ENCODE measurements at places on chromosomes 16 and 17.
A peak's percentile ranks its signal among the peaks of the same experiment; 100 is the strongest.

DNA sequence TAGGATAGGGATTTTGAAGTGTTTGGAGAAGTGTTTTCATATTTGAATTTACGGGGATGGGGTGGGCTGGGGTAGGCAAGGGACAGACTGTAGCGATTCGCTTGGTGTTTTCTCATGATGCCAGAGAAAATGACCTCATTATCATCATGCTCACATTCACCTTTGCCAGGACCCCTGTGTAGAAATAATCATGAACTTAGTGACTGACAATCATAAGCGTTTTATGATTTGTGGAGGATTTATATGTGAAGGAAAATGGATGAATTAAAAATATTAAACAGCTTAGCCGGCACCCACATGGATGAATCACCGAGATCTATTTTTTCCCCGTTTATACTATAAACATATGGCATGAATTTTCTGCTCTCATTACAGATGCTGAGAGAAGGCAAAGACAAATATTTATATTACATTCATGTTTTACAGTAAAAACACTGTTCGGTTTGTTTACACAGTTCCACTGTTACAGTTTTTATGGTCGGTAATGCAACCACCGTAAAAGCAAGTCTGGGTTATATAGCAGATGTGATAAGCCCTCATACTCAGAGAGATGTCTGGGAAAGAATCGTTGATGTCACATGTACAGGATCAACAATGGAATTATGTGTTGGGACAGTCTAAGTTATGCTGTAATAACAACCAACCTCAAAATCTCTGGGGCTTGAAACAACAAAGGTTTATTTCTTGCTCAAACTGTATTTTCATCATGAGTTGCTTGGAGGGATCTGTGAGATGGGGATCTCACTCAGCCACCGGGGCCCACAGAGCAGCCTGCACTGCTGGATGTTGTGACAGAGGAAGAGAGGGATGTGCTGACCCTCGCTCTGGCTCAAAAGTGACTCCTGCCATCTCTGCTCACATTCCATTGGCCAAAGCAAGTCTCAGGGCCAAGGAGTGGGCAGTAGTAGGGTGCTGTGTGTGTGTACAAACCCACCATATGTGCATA, 85.1 kb downstream of the WWOX start:
- DNase-seq, result peak; percentile 36

GRCh38 chr16:72856797-72857196, 191.1 kb downstream of the ZFHX3 start:
- no peak for DNase-seq

- no peak for DNase-seq
Measured at GRCh38 chr17:661509-661908, 53.1 kb downstream of the VPS53 start.

DNA sequence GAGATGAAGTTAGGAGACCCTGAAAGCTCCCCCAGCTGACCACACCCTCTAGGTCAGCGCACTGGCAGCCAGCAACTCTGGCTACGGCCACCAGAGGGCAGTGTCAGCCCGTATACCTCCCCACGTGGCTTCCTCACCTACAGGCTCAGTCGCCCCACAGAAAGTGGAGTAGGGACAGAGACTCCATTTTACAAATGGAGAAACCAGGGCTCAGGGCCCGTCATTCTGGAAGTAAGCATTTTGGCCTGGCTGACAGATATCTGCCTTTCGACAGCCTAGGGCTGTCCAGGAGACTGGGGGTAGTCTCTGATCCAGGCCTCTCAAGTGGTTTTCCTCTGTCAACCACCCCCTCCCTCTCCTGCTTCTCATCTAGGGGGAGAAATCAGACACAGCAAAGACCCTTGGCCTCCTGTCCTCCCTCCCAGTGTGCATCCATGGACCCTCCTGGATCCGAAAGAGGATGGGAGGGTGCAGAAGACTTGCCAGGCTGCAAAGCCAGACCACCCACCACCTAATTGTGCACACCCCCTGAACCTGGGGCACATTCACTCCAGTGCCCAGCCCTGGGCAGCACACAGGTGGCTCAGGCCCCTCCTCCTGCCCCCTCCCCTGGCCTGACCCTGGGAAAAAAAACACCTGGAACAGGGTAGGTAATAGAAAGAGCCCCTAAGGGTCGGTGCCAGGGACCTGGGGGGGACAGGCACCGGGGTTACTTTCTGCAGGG, 3.8 kb upstream of the HAP1 start:
- DNase-seq, result peak; percentile 89

DNA sequence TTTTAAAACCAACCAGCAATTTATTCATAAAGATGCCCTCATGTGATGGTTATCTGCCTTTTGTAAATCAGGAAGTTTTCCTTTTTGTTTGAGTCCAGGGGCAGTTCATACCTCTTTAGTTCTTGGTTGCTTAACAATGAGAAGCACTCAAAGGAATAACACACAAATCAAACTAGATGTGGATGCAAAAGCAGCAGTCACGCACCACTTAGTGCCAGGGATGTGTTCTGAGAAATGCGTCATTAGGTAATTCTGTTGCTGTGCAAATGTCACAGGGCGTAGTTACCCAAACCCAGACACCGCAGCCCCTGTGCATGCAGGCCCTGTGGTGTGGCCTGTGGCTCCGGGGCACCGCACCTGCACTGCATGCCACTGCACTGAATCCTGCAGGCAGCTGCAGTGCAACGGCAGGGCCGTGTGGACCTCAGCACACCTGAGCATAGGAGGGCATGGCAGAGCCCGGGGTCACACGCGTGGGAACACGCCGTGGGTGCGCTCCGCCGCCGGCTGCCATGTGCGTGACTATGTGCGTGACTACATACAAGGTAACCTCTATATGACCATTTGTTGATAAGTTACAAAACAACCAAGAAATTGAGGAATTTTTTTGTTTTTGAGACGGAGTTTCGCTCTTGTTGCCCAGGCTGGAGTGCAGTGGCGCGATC, 39.6 kb downstream of the PKD1 start:
- DNase-seq, result no peak

DNA sequence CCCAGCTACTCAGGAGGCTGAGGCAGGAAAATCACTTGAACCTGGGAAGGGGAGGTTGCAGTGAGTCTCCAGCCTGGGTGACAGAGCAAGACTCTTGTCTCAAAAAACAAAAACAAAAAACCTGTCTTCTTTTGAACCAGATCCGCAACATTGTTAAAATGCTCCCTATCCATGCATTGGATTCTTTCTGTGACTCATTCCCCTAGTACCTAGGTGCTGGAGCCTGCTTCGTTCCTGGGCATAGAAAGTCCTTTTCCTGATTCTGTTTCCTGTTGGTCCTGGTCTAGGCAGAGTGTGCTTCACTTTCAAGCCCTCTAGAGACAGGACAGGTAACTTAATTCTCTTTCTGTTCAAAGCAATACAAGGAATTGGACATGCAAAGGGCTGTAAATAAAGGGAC, 5.2 kb downstream of the EPN2 start:
- no peak for DNase-seq

- DNase-seq, result no peak
Measured at GRCh38 chr16:68744744-68745280, 7.7 kb downstream of the CDH1 start.

DNA sequence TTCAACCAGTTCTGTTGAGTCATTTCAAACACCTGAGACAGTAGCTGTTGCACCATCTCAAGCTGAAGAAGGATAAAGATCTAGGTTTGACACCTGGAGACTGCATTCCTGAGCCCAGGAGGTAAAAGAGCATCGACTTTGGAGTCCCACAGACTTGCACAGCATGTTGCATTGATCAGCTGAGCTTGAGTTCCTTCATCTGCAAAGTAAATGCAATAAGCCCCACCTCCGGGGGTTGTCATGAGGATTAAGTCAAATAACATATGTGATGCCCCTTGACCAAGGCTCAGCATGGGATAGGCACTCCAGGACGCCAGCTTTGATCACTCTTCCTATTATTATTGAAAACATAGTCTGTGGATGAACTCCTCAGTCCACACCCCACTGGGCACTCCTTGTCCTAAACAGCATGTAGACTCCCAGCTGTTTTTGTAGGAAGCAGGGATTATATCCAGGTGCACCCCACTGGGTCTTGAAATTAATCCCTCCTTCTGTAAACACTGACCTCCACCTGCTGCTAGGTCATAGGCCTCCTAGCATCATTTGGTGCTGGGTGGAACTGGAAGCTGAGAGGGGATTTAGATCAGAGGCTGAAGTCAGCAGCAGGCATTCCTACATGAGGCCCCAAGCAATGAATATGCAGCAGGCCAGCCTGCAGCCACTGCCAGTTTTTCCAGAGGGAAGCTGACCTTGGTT, 259.0 kb downstream of the HS3ST4 start:
- no peak for DNase-seq

DNA sequence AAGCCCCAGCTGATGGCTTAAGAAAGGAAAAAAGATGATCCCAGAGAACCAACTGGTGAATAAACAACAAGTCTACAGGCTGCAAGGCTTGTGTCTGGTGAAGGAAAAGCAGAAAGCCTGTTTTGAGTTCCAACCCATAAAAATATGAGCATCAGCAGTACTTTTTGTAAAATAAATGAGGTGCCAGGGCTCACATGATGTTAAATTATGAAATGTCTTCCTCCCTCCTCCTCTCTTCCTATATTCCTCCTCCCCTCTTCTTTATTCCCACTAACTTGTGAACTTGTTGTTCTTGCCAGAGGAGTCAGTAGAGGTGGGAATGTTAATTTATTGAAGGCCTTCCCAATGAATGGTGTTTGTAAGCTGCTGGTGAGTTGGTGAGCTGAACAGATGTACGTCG, 212.2 kb upstream of the CDH11 start:
- no peak for DNase-seq

DNA sequence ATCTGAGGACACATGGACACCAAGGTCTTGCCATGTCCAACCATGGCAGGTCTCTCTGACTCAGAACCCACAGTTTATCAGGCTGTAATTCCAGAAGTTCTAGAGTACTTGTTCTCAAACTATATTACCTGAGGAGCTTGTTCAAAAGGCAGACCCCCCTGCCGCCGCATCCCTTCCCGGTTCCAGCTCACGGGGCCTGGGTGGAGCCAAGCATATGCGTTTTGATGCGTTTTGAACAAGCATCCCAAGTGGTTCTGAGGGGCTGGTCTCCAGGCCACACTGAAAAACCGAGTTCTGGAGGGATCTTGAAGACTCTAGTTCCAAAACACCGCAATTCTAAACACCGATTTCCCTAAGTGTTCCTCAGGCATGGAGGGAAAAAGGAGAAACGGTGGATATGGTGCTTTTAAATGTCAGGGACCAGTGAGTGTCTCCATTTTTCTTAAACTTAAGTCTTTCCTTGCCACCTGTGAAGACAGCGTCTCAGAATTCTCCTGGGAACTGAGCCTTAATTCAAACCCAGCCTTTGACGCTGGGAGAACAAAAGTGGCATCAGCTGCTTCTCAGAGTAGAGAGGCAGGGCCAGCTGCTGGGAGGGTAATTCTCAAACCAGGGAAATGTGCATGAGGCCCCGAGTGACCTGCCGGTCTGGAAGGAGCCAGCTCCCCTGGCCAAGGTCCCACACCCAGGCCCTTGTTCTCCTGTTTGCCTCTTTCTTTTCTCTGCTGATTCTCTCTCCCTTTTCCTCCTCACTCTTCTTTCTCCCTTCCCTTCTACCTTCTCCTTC, 84.4 kb upstream of the PLCG2 start:
- DNase-seq, result no peak

GRCh38 chr17:56099649-56100048, 53.6 kb upstream of the ANKFN1 start:
- DNase-seq, result peak; percentile 19

DNA sequence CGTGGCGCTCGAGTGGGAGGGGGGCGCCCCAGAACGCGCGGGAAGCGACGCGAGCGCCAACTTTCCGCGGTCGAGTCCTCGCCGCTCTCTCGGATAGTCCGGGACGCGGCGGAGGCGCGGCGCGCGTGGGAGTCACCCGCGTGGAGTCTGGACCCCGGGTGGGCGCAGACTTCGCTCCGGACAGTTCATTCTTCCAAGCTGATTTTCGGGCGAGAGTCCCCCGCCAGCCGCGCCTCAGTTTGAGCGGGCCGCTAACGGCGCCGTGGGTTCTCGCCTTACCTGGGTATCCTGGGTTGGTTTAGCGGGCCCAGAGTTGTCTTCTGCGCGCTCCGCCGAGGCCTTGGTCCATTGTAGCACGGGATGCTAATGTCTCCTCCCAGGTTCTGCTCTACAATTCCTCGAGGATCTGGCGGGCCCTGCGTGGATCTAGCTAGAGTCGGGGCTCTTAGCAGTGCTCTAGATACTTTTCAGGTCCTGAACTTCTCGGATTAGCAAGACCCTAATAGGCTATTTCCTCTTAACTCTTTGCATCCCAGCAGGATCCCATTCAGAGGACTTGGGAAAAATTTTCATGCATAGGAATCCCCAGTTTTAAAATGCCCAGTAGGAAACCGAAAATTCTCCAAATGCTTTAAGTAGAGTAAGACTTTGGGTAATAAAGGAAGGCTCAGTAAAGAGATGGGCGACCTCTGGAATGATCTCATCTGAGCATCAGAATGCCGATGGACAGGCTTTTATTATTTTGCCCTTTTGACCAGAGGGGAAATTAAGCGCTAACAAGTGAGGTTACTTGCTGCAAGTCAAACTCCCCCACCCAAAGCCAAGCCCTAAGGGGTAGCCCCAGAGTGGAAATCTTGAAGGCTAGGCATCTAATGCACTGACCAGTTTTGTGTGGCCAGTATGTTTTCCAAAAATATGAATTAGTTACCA, 537 bp upstream of the GJC1 start:
- peak; percentile 36 for DNase-seq

GRCh38 chr17:9862220-9862619, 36.5 kb downstream of the GLP2R start:
- DNase-seq, result no peak

DNA sequence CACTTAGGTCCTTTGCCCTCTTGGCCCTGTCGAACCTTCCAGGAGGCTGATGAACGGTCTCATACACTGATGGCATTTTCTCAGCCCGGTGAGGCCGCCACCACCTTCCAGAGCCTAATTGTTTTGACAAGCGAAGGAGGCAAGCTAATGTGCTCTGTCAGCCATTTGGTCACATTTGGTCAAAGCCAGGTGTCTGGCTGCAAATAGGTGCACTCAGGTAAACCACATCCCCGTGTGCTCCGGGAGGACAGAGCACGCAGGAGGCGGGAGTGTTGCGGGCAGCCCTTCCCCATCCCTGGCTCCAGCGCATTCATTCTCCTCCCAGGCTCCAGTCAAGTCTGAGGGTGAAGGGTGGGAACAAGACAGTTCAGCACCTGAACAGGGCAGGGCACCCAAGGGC, 240.1 kb downstream of the MSI2 start:
- no peak for DNase-seq

DNA sequence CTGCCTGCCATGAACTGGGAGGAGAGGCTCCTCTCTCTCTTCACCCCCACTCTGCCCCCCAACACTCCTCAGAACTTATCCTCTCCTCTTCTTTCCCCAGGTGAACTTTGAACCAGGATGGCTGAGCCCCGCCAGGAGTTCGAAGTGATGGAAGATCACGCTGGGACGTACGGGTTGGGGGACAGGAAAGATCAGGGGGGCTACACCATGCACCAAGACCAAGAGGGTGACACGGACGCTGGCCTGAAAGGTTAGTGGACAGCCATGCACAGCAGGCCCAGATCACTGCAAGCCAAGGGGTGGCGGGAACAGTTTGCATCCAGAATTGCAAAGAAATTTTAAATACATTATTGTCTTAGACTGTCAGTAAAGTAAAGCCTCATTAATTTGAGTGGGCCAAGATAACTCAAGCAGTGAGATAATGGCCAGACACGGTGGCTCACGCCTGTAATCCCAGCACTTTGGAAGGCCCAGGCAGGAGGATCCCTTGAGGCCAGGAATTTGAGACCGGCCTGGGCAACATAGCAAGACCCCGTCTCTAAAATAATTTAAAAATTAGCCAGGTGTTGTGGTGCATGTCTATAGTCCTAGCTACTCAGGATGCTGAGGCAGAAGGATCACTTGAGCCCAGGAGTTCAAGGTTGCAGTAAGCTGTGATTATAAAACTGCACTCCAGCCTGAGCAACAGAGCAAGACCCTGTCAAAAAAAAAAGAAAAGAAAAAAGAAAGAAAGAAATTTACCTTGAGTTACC, 36.7 kb upstream of the STH start:
- no peak for DNase-seq

GRCh38 chr16:47779201-47780016, 318.3 kb downstream of the PHKB start:
- peak; percentile 20 for DNase-seq
